ENCODE measurements at places on chromosomes 2 and 18.

DNA sequence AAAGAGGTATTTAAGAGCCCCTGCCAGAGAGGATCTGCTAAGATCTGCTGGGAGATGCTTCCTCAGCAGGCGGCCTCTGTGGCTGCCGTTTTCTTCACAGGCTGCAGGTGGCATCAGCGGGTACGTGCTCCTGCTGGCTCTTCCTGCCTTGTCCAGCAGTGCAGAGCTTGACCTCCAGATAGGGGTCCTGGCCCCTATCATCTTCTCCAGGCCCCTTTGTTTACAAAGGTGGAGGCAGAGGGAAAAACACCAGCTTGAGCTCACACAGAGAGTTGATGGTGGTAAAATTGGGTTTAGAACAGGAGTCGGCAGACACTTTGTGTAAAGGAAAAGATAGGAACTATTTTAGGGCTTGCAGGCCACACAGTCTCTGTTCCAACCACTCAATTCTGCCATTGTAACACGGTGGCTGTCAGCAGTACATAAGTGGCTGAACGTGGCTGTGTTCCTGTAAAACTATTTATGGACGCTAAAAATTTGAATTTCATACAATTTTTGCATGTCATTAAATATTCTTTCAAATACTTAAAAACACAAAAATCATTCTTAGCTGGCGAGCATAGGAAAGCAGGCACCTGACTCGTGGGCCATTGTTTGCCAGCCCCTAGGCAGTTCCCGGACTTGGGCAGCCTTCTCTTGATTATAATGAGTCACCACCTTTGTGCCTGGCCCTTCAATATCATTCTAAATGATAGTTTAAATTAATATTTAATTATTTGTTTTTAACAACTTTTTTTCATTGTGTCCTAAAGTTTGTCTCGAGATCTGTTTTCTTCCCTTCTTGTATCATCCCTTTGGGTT lies 98.2 kb upstream of the B3GNT7 start:
- DNase-seq, result no peak

DNA sequence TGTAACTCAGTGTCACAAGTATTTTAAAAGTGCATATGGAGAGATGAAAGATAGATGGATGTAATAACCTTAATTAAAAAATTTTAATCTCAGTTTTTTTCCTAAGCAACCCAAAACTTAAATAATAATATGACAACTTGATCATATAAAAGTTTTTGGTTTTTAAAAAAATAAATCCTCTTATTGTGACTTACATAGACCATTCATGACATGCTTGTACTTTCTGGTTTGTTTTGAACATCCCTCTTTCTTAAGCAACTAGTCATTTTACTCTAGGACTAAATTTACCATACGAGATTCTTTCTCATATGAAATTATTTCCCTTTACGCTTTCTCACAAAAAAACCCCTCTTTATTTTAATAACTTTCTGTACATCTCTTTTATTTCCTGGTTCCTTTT lies 6.5 kb upstream of the PLA2R1 start:
- DNase-seq, result no peak

DNA sequence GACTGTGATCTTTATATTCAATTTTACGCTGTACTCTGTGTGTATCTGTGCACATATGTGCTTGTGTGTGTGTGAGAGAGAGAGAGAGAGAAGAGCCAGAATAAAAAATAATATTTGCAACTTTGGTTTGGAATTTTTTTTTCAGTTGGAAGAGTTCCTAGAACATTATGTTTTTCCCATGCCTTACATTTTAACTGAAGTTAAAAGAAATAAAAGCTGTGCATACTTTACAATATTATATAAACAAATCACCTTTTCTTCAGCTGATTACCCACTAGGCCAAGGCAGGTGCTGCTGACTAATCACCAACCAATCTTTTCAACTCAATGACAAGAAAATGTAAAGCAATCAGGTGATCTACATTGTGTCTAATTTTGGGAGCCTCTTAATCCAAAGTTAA lies 366.3 kb downstream of the NYAP2 start:
- DNase-seq, result no peak

- no peak for DNase-seq
Measured at GRCh38 chr18:74509856-74510769, 13.9 kb downstream of the CNDP2 start.

- DNase-seq, result no peak
Measured at GRCh38 chr2:51014759-51015158, 17.2 kb downstream of the NRXN1 start.

- DNase-seq, result no peak
Measured at GRCh38 chr2:229780856-229781773, 66.8 kb upstream of the DNER start.

DNA sequence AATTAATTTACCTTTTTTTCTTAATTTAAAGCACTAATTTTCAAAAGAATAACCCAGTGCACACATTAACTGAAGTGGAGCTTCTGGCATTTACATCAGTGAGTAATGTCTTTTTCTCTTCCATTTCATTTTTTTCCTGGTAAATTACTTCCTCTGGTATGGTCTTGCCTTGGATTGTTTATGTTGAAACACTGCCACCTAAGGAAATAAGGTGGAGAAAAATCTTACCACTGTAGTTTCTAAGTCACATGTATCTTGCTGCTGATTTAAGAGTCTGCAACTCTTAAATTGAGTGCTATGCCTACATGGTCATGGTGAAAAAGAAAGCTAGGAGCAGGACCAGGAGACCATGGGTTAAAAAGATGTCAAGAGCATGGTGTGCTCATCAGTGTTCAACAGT lies 51.0 kb downstream of the TTC27 start:
- DNase-seq, result no peak

GRCh38 chr2:108533832-108534583 lies at the start of gene LIMS1:
Gene LIMS1 (plus strand): TSS chr2:108534470. CDS start chr2:108534563, 93 bp downstream.
- DNase-seq, result peak; percentile 88

GRCh38 chr2:95017071-95017501 lies 8.4 kb upstream of the MAL start:
- DNase-seq, result no peak

GRCh38 chr2:96596596-96596995 lies 41.5 kb downstream of the KANSL3 start:
- DNase-seq, result no peak

DNA sequence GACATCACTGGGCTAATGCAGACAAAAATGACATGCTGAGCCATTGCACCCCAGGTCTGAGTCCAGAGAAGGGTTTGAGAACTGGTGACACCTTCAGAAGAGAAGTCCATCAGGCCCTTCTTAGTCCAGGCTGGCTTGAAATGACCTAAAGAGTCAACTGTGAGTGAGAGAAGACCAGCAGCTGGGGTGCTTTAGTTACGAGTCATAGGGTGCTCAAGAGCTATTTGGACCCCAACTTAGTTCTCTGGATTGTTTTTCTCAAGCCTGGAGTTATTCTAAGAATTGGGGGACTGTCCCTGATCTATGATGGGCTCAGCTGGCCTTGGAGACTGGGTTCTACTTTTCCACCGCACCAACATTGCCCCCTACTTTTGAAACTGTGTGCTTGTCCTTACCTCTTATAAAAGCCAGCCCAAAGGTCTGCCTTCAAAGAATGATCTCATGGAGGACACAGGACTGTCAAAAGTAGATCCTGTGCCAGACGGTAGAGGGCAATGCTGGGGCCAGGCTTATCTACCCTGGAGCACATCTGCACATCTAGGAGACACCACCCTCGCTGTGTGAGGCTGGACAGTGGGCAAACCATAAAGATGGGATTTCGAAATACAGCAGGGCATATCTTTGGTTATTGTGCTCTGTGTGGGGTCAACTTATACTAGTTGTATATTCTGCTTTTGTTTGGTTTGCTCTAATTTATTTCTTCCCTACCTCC lies 333.0 kb upstream of the SLC14A2 start:
- no peak for DNase-seq

DNA sequence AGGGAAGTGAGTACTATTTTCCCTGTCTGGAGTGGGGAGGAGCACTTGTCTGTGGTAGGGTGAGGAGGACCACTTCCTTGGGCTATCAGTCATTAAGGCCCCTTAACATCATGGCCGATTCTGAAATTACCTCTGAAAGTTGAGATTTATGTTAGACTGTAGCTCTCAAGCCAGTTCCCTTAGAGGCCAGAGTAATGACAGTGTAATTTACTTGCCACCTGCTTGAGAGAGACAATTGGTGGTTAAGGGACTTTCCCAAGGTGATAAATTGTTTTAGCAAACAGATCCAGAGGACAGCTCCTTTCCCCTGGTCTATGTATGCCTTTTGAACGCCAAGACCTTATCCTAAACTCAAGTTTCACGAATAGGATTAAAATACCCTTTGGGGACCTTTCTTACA lies 56.1 kb downstream of the NEDD4L start:
- DNase-seq, result no peak

- DNase-seq, result no peak
Measured at GRCh38 chr2:225037415-225038230, 4.6 kb downstream of the DOCK10 start.

- DNase-seq, result no peak
Measured at GRCh38 chr18:63149302-63149587, 170.3 kb downstream of the BCL2 start.

DNA sequence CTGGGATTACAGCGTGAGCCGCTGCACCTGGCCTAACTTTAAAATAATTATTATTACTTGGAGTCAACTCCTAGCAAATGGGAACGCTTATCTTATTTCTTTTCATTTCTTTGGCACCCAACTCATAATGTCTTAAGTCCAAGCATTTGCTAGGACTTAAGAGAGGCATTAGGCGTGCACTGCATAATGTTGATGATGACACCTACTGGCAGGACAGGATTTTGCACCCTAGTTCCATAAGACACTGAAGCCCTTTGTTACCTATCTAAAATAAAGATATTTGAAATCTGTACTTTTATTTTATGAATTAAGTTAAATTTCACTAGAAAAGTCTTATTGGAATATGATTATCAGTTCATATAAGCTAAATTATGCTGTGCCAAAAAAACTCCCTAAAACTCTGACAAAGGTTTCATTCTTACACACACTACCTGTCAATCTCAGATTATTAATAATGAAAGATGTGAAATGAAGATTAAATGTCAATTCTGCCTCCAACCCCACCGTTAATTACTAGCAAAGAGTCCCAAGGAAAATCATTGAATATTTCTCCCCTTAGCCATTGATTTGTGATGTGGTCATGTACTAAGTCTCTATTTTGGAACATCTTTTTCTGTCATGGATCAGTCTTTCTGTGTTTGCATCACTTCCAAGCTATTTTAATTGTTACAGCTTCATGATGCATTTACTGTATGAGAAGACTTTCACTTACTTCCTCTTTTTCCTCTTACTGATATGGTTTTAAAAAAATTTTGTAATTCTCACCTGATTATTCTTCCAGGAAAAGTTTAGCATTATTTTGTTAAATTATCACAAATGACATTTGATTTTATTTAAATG lies 12.7 kb upstream of the CDH2 start:
- DNase-seq, result no peak

- no peak for DNase-seq
Measured at GRCh38 chr2:109507217-109507616, 106.5 kb downstream of the SEPTIN10 start.

GRCh38 chr2:224594840-224595239 lies 9.7 kb upstream of the CUL3 start:
- no peak for DNase-seq

GRCh38 chr2:694174-694573 lies 17.0 kb upstream of the TMEM18 start:
- no peak for DNase-seq

DNA sequence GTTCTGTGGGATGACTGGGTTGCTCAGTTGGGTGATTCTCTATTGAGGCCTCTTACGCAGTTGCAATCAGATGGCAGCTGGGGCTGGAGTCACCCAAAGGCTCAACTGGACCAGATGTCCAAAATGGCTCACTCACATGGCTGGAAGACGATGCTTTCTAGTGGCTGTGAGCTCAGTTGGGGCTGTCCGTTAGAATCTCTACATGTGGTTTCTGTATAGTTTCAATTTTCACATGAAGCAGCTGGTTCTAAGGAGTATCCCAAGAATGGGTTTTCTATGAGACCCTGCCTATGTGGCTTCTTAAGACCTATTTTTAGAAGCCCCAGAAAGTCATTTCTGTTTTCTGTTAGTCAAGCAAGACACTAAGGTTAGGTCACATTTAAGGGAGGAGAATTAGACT lies 4.4 kb downstream of the XRCC5 start:
- DNase-seq, result no peak

GRCh38 chr2:34705551-34706247 lies 1106.6 kb upstream of the FAM98A start:
- DNase-seq, result no peak

DNA sequence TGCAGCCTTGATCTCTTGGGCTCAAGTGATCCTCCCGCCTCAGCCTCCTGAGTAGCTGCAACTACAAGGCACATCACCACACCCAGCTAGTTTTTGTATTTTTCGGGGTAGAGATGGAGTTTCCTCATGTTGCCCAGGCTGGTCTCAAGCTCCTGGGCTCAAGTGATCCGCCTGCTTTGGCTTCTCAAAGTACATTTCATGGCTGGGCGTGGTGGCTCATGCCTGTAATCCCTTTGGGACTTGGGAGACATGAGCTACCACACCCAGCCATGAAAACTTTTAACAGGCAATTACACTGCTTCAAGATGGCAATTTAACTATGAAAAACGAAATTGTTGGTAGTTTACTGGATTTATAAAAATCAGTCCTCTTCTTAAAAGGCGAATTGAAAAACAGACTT lies 69.7 kb downstream of the MEP1B start:
- DNase-seq, result no peak

- no peak for DNase-seq
Measured at GRCh38 chr2:207265869-207266268, 100.1 kb upstream of the KLF7 start.

- DNase-seq, result no peak
Measured at GRCh38 chr18:3319399-3319798, 57.5 kb downstream of the MYL12B start.

- DNase-seq, result no peak
Measured at GRCh38 chr18:48098007-48098406, 167.5 kb upstream of the SMAD2 start.

GRCh38 chr2:189153619-189154018 lies 25.9 kb downstream of the COL5A2 start:
- no peak for DNase-seq

- no peak for DNase-seq
Measured at GRCh38 chr2:239085201-239085992, 237.5 kb downstream of the TWIST2 start.

- no peak for DNase-seq
Measured at GRCh38 chr2:181362561-181362960, 94.6 kb upstream of the ITGA4 start.

- DNase-seq, result no peak
Measured at GRCh38 chr2:193476171-193476800, 1281.6 kb upstream of the TMEFF2 start.

DNA sequence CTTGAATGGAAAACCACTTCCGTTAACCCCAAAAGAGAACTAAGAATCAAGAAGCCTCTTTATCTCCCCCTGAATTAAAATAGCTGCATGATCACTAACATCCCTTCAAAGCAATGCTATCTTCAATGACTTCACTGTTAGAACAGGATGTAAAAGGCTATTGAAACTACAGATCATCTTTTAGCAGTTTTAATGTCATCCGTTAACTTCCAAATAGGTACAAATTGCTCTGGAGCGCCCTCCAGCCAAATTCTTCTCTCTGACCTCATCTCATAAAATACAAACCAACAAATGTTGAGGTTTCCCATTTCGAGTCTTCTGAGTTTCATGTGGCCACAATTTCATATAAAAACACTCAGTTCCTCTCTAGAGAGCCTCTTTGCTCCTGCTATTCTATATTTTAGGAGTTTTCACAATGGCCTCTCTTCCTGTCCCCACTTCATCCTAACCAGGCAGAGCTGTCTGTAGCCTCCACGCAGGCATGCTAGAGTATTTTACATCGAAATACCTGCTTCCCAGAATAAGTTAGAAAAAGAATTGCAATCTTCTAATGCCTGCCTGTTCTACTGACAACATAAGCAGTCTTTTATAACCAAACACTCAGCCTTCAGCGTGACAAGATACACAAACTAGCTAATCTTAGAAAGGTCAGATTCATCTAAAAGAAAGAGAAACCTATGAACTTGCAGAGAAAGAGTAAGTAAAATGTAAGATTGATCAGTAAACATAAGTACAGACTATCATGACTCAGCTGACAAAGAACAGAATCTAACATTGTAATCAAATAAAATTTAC lies 37.9 kb downstream of the B4GALT6 start:
- DNase-seq, result no peak
